ENCODE measurements at places on chromosomes 5 and 9. TPM values are rescaled to one million over a fixed set of nuclear protein-coding genes. Genes with fewer than 3 reads are reported as not detected.
A peak's percentile ranks its signal among the peaks of the same experiment; 100 is the strongest.

The LCN2 gene
- total RNA-seq = 155 TPM

The NR5A1 gene
- not detected for total RNA-seq

The IL13 gene
- not detected for total RNA-seq

The FSTL4 gene
- 2.9 TPM for total RNA-seq

The KLHL9 gene
- 23.4 TPM for total RNA-seq

The OR13C9 gene
- total RNA-seq = not detected

The FBP1 gene
- 191 TPM for total RNA-seq

The CDHR2 gene
- 0.26 TPM for total RNA-seq

GRCh38 chr5:122933956-122934355, 88.5 kb downstream of the SNX24 start:
- H3K27me3 ChIP-seq = no peaks in the 10 kb centered on the region
- H3K36me3 ChIP-seq = no peaks in the 10 kb centered on the region
- DNase-seq = no peak

DNA sequence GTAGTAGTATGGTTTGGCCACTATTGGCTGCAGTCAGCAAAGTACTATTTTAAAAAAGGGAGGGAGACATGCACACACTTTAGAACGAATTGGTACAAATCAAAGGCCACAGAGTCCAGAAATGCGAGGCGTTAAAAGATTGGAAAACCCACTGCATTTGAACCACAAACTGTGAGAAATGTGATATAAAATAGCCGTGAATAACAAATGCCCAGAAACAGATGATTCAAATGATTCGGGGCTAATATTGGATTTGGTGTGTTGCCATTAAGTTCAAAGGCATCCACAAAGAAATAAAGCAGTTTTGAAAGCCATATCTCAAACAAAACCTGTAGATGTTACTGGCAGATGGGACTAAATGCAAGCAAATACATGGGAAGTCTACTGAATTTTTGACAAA, 140.9 kb upstream of the HMHB1 start:
- no peaks in the 10 kb centered on the region for H3K4me1 ChIP-seq
- DNase-seq = no peak
- no peak overlapping the region for H3K27ac ChIP-seq
- H3K4me3 ChIP-seq = no peak overlapping the region
- no peaks in the 10 kb centered on the region for H3K27me3 ChIP-seq

- DNase-seq = no peak
- no peak overlapping the region for H3K27ac ChIP-seq
- no peak overlapping the region for H3K4me3 ChIP-seq
These were observed 450.9 kb upstream of the ZNF608 start for GRCh38 chr5:125197321-125197720.

- peaks cover 11% of the 10 kb centered on the region for H3K27me3 ChIP-seq
- no peak overlapping the region for H3K27ac ChIP-seq
- DNase-seq = peak; percentile 5
These were observed 831 bp downstream of the INPP5E start for GRCh38 chr9:136438548-136439480.

GRCh38 chr5:142918959-142919635, 148.9 kb downstream of the ARHGAP26 start:
- no peaks in the 10 kb centered on the region for H3K36me3 ChIP-seq
- peaks cover 26% of the 10 kb centered on the region for H3K4me1 ChIP-seq
- H3K4me3 ChIP-seq = no peak overlapping the region
- H3K27ac ChIP-seq = no peak overlapping the region
- H3K27me3 ChIP-seq = no peaks in the 10 kb centered on the region
- DNase-seq = no peak

- no peaks in the 10 kb centered on the region for H3K36me3 ChIP-seq
- no peak overlapping the region for H3K4me3 ChIP-seq
- H3K27me3 ChIP-seq = no peaks in the 10 kb centered on the region
- DNase-seq = no peak
These were observed 11.4 kb downstream of the TMEM245 start for GRCh38 chr9:109108318-109108717.

GRCh38 chr5:50564079-50564478, 102.4 kb upstream of the PARP8 start:
- no peaks in the 10 kb centered on the region for H3K4me1 ChIP-seq
- H3K27me3 ChIP-seq = no peaks in the 10 kb centered on the region
- H3K36me3 ChIP-seq = no peaks in the 10 kb centered on the region
- H3K4me3 ChIP-seq = no peak overlapping the region
- DNase-seq = no peak

DNA sequence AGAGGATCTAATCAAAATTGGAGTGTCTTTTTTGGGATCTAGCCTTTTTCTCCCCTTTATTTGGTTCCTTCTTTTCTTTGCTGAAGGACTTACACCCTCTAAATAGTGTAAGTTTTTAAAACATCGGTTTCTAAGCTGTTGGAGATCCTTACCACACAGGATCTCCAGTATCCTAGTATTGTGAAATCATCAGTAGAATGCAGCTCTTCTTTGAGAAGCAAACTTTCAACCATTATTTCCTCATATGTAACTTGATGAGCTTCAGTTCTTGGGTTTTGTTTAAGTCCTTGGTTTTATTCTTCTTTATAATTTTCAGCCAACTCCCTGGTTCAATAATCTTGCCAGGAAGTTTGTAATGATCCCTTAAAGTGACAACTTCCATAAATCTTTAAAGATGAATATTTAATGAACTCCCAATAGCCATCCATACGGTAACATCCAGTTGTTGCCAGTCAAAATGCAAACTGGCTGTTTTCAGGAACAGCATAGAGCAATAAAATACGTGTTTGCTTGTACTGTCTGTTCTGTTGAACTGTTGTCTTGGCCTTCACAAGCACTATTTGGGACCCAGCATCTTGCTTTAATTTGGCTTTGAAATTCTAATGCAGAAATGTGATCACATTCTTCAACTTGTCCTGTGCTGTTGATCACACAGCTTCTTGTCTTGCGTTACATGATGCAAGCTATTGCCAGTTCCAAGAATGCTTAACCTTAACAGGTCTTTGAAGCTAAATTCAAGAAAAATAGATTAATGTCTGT, 34.8 kb upstream of the TTC23L start:
- no peaks in the 10 kb centered on the region for H3K4me1 ChIP-seq
- no peak overlapping the region for H3K4me3 ChIP-seq
- no peak for DNase-seq
- no peaks in the 10 kb centered on the region for H3K36me3 ChIP-seq
- H3K27me3 ChIP-seq = no peaks in the 10 kb centered on the region

DNA sequence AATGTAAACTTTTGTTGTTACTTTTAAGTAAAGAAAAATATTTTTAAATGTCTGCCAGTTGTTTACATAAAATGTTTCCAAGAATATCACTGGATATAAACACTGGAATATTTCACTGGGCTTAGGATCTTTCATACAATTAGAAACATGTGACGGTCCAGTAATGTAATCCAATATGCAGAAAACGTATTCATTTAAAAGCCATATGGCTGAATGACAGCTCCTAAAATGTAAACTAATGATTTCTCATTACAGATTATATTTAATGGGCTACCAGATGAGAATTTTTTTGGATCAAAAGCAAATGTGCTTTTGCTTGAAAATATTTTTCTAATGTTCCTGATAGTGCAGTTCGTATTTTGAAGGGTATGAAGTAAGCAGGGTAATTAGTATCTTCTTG, 124.3 kb downstream of the TTC39B start:
- H3K36me3 ChIP-seq = peaks cover 26% of the 10 kb centered on the region
- no peak overlapping the region for H3K4me3 ChIP-seq
- peak; percentile 31 for DNase-seq
- no peak overlapping the region for H3K27ac ChIP-seq
- no peaks in the 10 kb centered on the region for H3K4me1 ChIP-seq
- no peaks in the 10 kb centered on the region for H3K27me3 ChIP-seq

DNA sequence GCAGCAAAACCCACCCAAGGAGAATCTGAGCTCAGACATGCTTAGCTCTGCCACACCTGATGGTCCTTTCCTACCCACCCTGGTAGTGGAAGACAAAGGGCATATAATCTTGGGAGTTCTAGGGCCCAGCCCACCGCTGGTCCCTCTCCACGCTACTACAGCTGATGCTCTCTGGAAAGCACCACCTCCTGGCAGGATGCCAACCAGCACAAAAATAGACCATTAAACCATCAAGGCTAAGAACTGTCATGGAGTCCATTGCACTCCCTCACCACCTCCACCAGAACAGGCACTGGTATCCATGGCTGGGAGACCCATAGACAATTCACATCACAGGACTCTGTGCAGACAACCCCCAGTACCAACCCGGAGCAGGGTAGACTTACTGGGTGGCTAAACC, 111.0 kb upstream of the IL7R start:
- DNase-seq = no peak
- H3K27ac ChIP-seq = no peak overlapping the region
- H3K36me3 ChIP-seq = no peaks in the 10 kb centered on the region
- no peak overlapping the region for H3K4me3 ChIP-seq
- H3K27me3 ChIP-seq = no peaks in the 10 kb centered on the region

- DNase-seq = no peak
- H3K4me1 ChIP-seq = peaks cover 78% of the 10 kb centered on the region
- H3K4me3 ChIP-seq = no peak overlapping the region
- peak overlapping the region; percentile 86 for H3K27ac ChIP-seq
- no peaks in the 10 kb centered on the region for H3K27me3 ChIP-seq
- no peaks in the 10 kb centered on the region for H3K36me3 ChIP-seq
These were observed 35.6 kb downstream of the ERGIC1 start for GRCh38 chr5:172869691-172870090.

- no peak overlapping the region for H3K27ac ChIP-seq
- peaks cover 5% of the 10 kb centered on the region for H3K4me1 ChIP-seq
- no peaks in the 10 kb centered on the region for H3K27me3 ChIP-seq
- H3K36me3 ChIP-seq = no peaks in the 10 kb centered on the region
- DNase-seq = no peak
These were observed 54.5 kb upstream of the SEMA6A start for GRCh38 chr5:116629168-116629567.

DNA sequence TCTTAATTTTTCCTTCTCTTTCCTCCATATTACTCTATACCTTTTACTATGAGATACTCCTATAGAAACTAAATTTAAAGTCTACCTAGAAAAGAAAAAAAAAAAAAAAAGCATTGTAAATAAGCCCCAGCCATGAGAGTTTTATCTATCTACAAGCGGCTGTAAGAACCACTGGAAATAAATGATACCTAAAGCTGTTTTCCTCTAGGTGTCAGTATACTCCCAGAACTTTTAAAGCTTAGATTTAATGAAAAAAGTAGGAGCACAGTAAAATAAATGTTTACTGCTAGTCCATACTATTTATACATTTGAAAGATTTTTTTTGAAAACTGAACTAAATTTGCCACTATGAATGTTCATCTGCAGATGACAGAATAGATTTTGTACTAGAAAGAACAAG, 26.2 kb downstream of the TYRP1 start:
- H3K27ac ChIP-seq = no peak overlapping the region
- H3K36me3 ChIP-seq = no peaks in the 10 kb centered on the region
- H3K4me3 ChIP-seq = no peak overlapping the region
- H3K4me1 ChIP-seq = no peaks in the 10 kb centered on the region

DNA sequence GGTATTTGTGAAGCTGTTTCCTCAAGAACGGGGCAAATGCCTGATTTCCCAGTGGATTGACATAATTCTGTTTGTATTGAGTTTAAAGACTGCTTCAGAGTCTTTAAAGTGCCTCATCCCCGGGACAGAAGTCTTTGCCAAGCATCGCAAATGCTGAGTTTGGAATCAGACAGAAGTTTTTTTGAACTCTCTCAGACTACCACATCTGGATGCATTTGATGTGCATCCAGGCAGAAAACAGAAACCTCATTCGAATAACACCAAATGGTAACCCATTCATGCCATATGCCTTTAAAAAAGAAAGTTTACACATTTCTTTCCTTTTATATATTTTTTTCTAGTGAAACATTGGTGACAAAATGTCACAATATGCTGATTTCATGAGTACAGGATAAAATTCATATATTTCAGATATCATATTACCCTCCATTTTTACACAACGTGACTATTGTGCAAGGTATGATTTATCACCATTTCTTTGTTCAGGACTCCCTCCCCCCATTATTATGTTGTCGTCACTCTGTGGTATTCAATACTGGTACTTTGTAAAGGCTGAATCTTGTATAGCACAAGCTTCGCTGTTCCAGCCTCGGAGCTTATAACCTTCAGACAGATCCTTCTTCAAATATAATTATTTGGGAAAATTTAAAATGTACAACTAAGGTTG, 91.1 kb downstream of the ZNF608 start:
- H3K27me3 ChIP-seq = no peaks in the 10 kb centered on the region
- peaks cover 82% of the 10 kb centered on the region for H3K4me1 ChIP-seq
- peak overlapping the region; percentile 57 for H3K27ac ChIP-seq
- no peak overlapping the region for H3K4me3 ChIP-seq

- no peak overlapping the region for H3K27ac ChIP-seq
- H3K36me3 ChIP-seq = no peaks in the 10 kb centered on the region
- peaks cover 4% of the 10 kb centered on the region for H3K4me1 ChIP-seq
- DNase-seq = no peak
- no peak overlapping the region for H3K4me3 ChIP-seq
These were observed 78.0 kb downstream of the PAM start for GRCh38 chr5:102833146-102833545.

- no peak overlapping the region for H3K4me3 ChIP-seq
- no peak overlapping the region for H3K27ac ChIP-seq
- H3K4me1 ChIP-seq = peaks cover 24% of the 10 kb centered on the region
- no peaks in the 10 kb centered on the region for H3K27me3 ChIP-seq
- no peaks in the 10 kb centered on the region for H3K36me3 ChIP-seq
These were observed 2.8 kb downstream of the NIPSNAP3A start for GRCh38 chr9:104750185-104750767.

DNA sequence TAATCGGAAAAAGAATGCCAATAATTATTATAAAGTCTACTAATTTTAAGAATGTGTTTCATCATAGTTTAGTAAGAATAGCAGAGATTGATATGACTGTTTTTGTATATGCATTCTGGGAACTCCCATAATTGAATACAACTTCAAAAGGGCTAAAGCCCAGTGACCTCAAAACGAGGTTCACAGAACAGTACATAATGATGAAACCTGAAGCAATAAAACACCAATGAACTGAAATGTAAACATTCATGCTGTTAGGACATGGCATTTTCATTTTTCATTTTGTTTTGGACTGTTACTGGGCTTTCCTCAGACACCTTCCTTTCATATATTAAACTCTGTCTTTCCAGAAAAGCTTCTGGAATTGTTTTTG, 684 bp upstream of the JMY start:
- H3K4me3 ChIP-seq = peak overlapping the region; percentile 97
- H3K27ac ChIP-seq = peak overlapping the region; percentile 91
- peak; percentile 11 for DNase-seq
- no peaks in the 10 kb centered on the region for H3K27me3 ChIP-seq

DNA sequence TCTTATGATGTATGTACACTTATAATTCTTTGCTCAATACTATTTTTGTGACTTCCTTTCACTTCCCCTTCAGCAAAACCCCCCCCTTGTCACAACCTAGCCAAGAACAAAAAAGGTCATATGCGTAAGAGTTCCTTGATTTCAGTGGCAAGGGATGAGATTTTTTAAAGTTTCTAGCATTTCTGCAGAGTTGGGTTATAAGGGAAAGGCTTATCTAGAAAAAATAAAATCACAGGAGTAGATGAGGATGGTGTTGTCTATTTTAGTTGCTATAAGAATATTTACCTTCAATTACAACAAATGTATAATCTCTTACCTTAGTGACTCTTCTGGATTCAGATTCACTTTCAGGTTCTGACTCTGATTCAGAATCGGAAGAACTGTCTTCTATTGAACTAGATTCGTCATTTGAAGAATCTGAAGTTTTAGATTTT, 184.6 kb downstream of the AP3B1 start:
- no peak for DNase-seq
- H3K27me3 ChIP-seq = no peaks in the 10 kb centered on the region
- no peak overlapping the region for H3K4me3 ChIP-seq
- H3K27ac ChIP-seq = no peak overlapping the region
- H3K4me1 ChIP-seq = no peaks in the 10 kb centered on the region
